Karpas-422 (cell line): ENCODE measurements at places on chromosomes 7 and 10. TPM values are rescaled to one million over a fixed set of nuclear protein-coding genes. Genes with fewer than 3 reads are reported as not detected.
A peak's percentile ranks its signal among the peaks of the same experiment; 100 is the strongest.

MAGI2 gene
- total RNA-seq: 0.40 and 0.93 TPM in 2 replicates

GRCh38 chr10:118148247-118148646, 101.5 kb upstream of the RAB11FIP2 start:
- no peak for DNase-seq

ANXA8 gene
- not detected in 2 replicates for total RNA-seq

HOXA2 gene
- total RNA-seq: 0.41 and 0.47 TPM in 2 replicates

DNA sequence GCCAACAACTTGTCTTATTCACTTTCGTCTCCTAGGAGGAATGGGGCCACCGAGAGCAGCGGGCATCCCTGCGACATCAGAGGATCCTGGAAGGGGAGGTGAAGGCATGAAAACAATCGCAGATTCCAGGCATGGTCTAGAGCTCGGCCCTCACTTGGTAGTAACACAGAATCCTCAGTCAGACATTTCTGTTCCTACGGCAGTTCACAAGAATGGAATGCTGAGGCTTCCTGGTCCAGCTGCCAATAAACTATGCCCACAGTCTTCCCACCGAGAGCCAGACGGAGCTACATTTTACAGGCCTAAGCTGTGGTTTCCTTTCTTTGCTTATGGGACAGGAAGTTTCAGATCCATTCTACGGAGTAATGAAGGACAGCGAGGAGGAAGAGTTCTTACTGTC, 75.8 kb downstream of the OR13A1 start:
- DNase-seq: no peak

DNA sequence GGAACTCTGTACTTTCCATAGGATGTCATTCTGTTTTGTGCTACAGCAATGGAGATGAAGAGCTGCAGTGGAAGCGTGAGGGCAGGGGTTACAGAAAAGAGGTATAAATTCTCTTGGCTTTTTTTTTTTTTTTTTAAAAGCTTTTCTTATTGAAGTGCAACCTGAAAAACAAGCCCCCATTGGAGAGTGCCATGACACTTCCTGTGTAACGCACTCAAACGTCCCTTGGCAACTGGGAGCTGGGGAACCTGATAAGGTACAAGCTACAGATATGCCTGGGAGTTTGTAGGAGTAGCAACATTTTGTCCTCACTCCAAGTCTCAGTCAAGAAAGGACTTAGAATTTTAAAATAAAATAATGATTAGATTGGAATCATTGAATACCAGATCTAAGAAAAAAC, 512.1 kb downstream of the RPS24 start:
- DNase-seq: peak; percentile 55

AKR1C1 gene
- not detected in 2 replicates for total RNA-seq
